Regular cardiac myocyte (primary cell): ENCODE measurements at places on chromosomes 1 and 21. TPM values are rescaled to one million over a fixed set of nuclear protein-coding genes. Genes with fewer than 3 reads are reported as not detected.

RPE65 gene
- not detected in 2 replicates for total RNA-seq

SPRR2E gene
- not detected in 2 replicates for total RNA-seq

RIMKLA gene
- total RNA-seq, result under 0.01 and 0.28 TPM in 2 replicates

MAGI3 gene
- 9.3 and 10.0 TPM in 2 replicates for total RNA-seq

ANKRD34A gene
- total RNA-seq, result 0.28 and 0.38 TPM in 2 replicates

OR2L2 gene
- total RNA-seq, result not detected in 2 replicates

MCOLN2 gene
- 2.8 TPM in 1 of 2 replicates, not detected in the other for total RNA-seq

CELA2B gene
- not detected in 2 replicates for total RNA-seq

CD34 gene
- 0.38 and 0.56 TPM in 2 replicates for total RNA-seq

GRIK1 gene
- total RNA-seq, result under 0.01 TPM in 1 of 2 replicates, not detected in the other

SLC16A1 gene
- 126 and 131 TPM in 2 replicates for total RNA-seq

MYCL gene
- 0.58 and 2.3 TPM in 2 replicates for total RNA-seq

S100A7A gene
- total RNA-seq, result not detected in 2 replicates

HRNR gene
- not detected in 2 replicates for total RNA-seq

TNFRSF9 gene
- total RNA-seq, result 0.19 and 0.28 TPM in 2 replicates

FCN3 gene
- not detected in 2 replicates for total RNA-seq

LRRC53 gene
- total RNA-seq, result not detected in 2 replicates

AKNAD1 gene
- total RNA-seq, result 0.28 and 0.38 TPM in 2 replicates
